ENCODE measurements at places on chromosomes 13 and 19. TPM values are rescaled to one million over a fixed set of nuclear protein-coding genes. Genes with fewer than 3 reads are reported as not detected.

PRR36 gene
- 4.7 TPM for total RNA-seq

COX6B2 gene
- total RNA-seq, result 0.60 TPM

CRB3 gene
- 5.9 TPM for total RNA-seq

SPIB gene
- total RNA-seq, result 0.33 TPM

CDX2 gene
- not detected for total RNA-seq

ZNF560 gene
- not detected for total RNA-seq

CEACAM8 gene
- 0.55 TPM for total RNA-seq

MYCBP2 gene
- total RNA-seq, result 198 TPM

SIGLEC12 gene
- not detected for total RNA-seq

SRRM5 gene
- not detected for total RNA-seq

GTF2F2 gene
- 25.8 TPM for total RNA-seq

ZNF563 gene
- 10.9 TPM for total RNA-seq

NLRP13 gene
- total RNA-seq, result not detected

ZNF429 gene
- 30.5 TPM for total RNA-seq

TMEM91 gene
- 43.9 TPM for total RNA-seq

CD33 gene
- 1.7 TPM for total RNA-seq

VN1R4 gene
- total RNA-seq, result not detected

ANGPTL8 gene
- 1.4 TPM for total RNA-seq

SMG9 gene
- total RNA-seq, result 21.7 TPM

ADAMTS10 gene
- total RNA-seq, result 109 TPM

FUT3 gene
- total RNA-seq, result 2.4 TPM

PCSK4 gene
- 8.0 TPM for total RNA-seq

PLPP2 gene
- 12.6 TPM for total RNA-seq

POLD1 gene
- total RNA-seq, result 24.5 TPM

PLVAP gene
- 34.9 TPM for total RNA-seq

CALR3 gene
- not detected for total RNA-seq

SHISA7 gene
- 1.5 TPM for total RNA-seq

KLK2 gene
- total RNA-seq, result not detected

WTIP gene
- 18.2 TPM for total RNA-seq
